ENCODE measurements at places on chromosomes 4 and X.

DNA sequence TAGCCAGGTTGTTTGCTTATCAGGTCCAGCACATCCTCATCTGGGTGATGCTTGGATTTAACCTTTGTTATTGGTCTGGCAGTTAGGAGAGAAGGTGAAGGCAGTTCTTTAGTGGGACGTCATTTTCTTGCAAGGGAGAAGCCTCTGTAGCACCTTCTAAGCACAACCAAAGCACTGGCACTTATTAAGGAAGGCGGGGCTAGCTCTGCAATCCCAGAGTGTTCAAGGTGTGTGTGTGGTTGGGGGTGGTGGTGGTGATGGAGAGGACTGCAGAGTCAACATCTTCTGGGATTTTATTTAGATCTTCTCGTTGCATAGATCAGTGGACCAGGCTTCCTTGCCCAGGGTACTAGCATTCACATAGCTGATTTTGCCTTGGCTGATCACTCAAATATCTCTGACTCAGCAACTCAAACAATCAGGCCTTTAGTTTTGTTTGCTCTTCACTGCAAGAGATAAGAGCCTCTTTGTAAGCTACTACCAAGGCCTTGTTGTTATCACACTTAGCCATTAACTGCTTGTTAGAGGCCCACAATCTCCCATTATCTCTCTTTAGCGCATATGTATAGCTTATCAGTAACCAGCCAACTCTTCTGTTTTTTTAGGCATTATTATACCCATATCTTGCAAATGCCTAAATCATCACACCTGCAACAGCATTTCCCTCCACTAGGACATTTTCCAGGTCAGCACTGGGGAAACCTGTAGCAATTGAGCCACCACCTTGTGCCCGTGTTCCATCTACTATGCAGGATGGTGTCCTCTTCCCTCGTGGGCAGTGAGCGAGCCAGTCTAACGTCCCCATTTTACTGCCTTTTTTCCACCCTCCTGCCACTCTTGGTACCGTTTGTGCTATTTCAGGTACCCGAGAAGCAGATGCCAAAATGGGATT is 36.5 kb upstream of the LINC00632 start:
- no peak for DNase-seq

DNA sequence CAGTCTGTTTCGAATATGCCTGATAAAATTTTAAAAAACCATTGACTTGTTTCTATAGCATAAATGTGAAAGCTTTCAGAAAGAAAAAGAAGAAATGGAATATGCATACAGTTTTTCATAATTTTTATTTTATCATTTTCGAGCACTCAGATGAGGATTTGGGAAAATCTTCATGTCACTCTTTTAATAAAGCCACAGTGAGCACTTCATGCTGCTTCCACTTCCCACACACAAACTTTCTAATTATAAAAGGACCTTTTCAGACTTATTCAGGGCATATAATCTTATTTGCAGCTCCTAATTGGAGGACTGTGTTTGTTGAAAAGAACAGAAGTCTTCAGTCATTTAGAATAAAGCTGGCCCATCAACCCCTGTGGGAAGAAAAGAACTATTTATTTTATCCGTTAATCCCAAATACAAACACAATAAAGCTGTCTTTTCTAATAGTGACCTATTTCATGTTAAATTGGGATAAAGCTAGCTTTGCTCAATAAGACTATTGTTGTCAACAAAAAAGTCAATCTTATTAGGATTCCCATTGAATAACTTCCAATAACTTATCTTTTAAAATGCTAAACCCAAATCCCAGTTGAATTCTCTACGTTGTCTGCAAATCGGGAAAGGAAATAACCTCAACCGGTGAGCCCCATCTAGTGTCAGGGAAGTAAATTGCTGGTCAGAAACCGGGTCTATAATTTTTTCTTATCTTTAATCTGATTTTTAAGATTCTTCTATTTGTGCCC is 211.5 kb downstream of the PDGFRA start:
- DNase-seq = no peak

DNA sequence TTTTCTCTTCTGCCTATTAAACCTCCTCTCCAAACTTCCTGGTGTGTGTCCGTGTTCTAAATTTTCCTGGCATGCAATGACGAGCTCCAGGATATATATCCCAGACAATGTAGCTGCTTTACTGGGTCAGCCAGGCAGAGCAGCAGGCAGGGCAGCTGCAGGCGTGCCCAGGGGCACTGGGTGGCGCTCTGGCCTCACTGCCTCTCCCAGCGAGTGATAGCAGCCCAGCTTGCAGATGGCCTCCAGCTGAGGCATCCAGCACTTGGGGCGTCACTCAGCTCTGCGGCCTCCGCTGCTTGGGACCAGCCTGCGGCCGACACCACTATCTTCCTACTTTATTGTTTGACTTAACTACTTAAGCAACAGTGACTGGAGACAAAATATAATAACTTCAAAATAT is 23.0 kb upstream of the UBA6 start:
- DNase-seq = no peak

DNA sequence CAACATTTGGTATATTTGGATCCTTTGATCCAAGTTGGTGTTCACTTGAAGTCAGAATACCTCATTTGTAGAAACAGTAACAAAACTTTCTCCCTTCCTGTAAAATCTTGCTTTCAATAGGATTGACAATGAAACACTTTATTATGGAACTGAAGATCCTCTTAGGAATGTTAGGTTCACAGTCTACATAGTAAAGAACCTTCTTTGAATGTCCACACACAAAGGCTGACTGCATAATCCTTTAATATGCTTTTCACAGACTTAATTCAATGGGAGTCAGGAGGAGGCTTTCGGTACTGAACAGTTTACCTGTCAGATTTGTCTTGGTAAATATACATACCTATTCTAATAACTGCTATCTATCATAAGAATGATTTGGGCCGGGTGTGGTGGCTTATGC is 188.5 kb downstream of the SPRY1 start:
- no peak for DNase-seq

DNA sequence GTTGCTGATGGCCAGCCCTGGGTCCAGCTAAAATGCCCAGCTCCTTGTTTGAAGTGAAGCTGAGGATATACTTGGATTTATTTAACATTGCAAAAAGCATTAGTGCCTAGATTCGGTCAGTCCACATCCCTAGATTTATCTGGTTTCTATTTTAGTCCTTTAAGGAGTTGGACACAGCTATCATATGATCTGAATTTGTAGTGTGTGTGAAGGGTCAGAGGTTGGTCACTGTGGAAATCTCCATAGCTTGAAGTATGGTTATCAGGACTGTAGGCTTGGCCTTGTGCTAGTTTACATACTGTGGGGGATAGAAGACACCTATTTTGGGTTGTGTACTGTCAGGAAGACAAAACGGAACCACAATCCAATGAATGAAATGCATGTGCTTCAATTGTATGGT is 28.8 kb downstream of the NLGN3 start:
- DNase-seq = no peak

DNA sequence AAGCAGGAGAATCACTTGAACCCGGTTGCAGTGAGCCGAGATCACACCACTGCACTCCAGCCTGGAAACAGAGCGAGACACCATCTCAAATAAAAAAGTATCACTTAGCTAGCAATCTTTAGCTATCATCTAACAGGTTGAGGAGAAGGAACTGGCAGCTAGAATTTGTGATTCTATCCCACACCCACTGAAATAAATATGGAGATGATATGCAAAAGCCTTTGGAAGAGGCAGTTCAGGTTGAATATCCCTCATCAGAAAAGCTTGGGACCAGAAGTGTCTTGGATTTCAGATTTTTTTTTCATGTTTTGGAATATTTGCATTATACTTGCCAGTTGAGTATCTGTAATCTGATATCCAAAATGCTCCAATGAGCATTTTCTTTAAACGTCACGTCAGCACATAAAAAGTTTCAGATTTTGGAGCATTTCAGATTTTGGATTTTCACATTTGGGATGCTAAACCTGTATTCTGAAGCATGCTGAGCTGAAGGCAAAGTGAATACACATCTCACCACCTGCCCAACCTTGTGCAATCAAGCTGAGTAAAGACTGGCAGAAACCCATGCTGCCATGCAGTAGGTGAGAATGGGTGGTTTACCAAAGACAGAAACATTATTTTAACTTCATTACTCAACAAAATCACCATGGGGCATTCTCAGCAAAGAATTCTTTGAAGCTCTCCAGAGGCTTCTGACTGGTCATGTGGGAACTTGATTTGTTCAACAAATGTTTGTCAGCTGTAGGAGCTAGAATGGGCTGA is 159.3 kb downstream of the SH3KBP1 start:
- DNase-seq = no peak

DNA sequence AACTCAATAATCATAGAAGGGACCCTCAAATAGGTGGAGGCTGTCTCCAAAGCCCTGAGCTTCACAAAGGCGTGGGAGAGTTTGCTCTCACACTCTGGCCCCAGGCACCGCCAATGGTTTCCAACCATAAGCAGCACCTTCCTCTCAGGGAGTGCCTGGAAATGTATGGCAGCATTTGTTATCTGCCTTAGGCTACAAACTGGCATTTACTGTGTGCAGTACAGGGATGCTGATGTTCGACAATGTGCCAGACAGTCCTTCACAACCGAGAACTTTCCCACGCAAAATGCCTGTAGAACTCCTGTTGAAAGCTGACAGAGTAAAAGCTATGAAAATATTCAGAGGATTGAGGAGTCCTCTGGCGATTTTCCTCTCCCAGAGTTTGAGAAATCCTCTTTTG is 55.7 kb upstream of the CDKN2AIP start:
- no peak for DNase-seq

- DNase-seq = no peak
Observed at GRCh38 chrX:41604177-41604576, 84.6 kb upstream of the GPR34 start.

- DNase-seq = peak; percentile 78
Observed at GRCh38 chr4:90127223-90127705, at the start of gene CCSER1. Gene CCSER1, plus strand, starts transcription at chr4:90127394.

GRCh38 chrX:23959781-23960180 is 52.0 kb downstream of the CXorf58 start:
- DNase-seq = no peak

- DNase-seq = no peak
Observed at GRCh38 chr4:187166886-187167512, 443.3 kb upstream of the FAT1 start.

DNA sequence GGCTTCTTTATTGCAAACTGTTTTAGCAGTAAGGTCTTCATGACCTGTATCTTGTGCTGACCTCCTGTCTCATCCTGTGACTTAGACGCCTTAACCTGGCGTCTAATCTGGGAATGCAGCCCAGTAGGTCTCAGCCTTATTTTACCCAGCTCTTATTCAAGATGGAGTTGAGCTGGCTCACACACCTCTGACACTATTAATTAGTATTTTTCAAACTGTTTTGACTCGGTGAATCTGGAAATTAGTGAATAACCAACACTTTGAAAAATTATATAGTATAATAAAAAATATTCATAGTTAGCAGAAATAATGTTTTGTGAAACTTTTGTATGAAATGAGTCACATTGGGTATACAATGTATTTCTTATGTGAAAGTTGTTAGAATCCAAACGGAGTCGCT is 189.4 kb downstream of the PDGFRA start:
- no peak for DNase-seq

- no peak for DNase-seq
Observed at GRCh38 chrX:133215747-133216146, 2.4 kb downstream of the TFDP3 start.

Measured in heart left ventricle (tissue), 16 donors.